T-cell (primary cell): ENCODE measurements at places on chromosomes 2 and 18.

- no peaks in the 10 kb centered on the region for H3K36me3 ChIP-seq
- no peak for DNase-seq
- H3K4me3 ChIP-seq = no peak overlapping the region
- H3K27me3 ChIP-seq = no peaks in the 10 kb centered on the region
- H3K27ac ChIP-seq = no peak overlapping the region
Measured at GRCh38 chr2:25528173-25528572, 145.2 kb downstream of the DTNB start.

DNA sequence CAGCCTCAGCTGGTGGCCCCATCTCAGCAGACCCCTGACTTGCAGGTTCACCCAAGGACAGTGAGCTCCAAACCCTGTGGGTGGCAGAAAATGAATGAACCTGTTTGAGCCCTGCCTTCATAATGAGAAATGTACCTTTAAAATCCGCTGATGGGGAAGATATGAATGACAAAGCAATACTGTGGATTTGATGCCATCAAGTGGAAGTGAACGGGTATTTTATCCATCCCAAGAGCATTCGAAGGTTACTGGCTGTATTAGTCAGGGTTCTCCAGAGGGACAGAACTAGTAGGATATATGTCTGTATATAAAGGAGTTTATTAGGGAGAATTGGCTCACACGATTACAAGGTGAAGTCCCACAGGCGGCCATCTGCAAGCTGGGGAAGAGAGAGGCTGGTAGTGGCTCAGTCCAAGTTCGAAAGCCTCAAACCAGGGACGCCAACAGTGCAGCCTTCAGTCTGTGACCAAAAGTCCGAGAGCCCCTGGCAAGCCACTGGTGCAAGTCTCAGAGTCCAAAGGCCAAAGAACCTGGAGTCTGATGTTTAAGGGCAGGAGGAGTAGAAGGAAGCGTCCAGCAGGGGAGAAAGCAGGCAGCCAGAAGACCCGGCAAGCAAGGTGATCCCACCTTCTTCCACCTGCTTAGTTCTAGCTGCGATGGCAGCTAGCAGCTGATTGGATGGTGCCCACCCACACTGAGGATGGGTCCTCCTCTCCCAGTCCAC is 32.1 kb downstream of the TOGARAM2 start:
- peaks cover 75% of the 10 kb centered on the region for H3K4me1 ChIP-seq
- no peaks in the 10 kb centered on the region for H3K36me3 ChIP-seq
- no peak overlapping the region for H3K4me3 ChIP-seq
- no peak for DNase-seq

- H3K36me3 ChIP-seq = no peaks in the 10 kb centered on the region
- no peak for DNase-seq
- no peaks in the 10 kb centered on the region for H3K4me1 ChIP-seq
- no peak overlapping the region for H3K4me3 ChIP-seq
- H3K27ac ChIP-seq = no peak overlapping the region
Measured at GRCh38 chr2:132489150-132489549, 72.5 kb downstream of the GPR39 start.

DNA sequence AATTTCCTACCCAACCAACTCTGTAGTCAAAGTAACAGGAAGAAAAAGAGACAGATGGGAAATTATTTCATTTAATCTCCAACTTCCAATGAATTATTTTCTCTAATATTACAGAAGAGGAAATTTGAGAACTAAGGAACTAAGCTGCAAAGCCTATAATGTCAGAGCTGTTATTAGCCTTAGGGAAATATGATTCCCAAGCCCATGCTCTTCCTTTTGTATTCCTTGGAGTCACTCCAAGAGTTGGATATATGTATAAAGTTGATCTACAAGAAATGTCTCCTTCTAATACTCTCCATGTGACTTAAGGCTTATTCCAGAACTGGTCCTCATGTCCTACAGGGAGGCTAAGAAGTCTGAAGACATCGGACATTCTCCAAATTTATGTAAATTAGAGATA is 31.6 kb upstream of the VWC2L start:
- H3K4me3 ChIP-seq = no peak overlapping the region
- no peak for DNase-seq
- no peaks in the 10 kb centered on the region for H3K27me3 ChIP-seq
- no peak overlapping the region for H3K27ac ChIP-seq
- no peaks in the 10 kb centered on the region for H3K4me1 ChIP-seq

DNA sequence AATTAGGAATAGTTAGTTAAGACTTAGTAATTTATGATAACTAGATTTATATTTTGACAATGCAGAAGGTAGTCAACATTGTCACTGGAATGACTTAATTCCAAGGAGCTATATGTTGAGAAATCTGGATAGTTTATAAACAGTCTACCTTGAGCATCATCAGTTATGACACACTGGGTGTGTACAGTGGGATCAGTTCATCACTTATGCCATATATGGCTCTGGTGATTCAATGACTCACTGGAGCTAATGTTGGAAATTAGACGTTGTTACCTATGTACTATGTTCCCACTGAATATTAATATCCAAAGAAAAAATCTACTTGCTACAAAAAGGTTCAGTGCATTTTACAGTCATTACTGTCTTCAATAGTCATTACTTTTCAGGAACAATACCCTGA is 34.0 kb upstream of the ITPRID2 start:
- H3K27ac ChIP-seq = no peak overlapping the region
- H3K27me3 ChIP-seq = no peaks in the 10 kb centered on the region
- no peaks in the 10 kb centered on the region for H3K36me3 ChIP-seq
- H3K4me3 ChIP-seq = no peak overlapping the region
- DNase-seq = no peak

- no peak overlapping the region for H3K27ac ChIP-seq
- no peak overlapping the region for H3K4me3 ChIP-seq
- H3K27me3 ChIP-seq = no peaks in the 10 kb centered on the region
- DNase-seq = peak; percentile 26
- no peaks in the 10 kb centered on the region for H3K36me3 ChIP-seq
Measured at GRCh38 chr18:22465859-22466457, 48.2 kb upstream of the CTAGE1 start.

GRCh38 chr2:136068581-136069227 is 49.2 kb downstream of the CXCR4 start:
- H3K36me3 ChIP-seq = no peaks in the 10 kb centered on the region
- H3K27me3 ChIP-seq = no peaks in the 10 kb centered on the region
- H3K4me3 ChIP-seq = no peak overlapping the region
- DNase-seq = no peak
- H3K27ac ChIP-seq = peak overlapping the region; percentile 3
- no peaks in the 10 kb centered on the region for H3K4me1 ChIP-seq

- no peaks in the 10 kb centered on the region for H3K36me3 ChIP-seq
- H3K27ac ChIP-seq = no peak overlapping the region
- no peak for DNase-seq
- no peaks in the 10 kb centered on the region for H3K4me1 ChIP-seq
- H3K27me3 ChIP-seq = peaks cover 3% of the 10 kb centered on the region
Measured at GRCh38 chr2:108069515-108070310, 83.4 kb downstream of the SLC5A7 start.

GRCh38 chr2:28387082-28387960 is 5.3 kb upstream of the FOSL2 start:
- no peak for DNase-seq
- H3K4me1 ChIP-seq = peaks cover 20% of the 10 kb centered on the region
- H3K36me3 ChIP-seq = no peaks in the 10 kb centered on the region

GRCh38 chr2:44715671-44716081 is 225.8 kb upstream of the SIX3 start:
- no peaks in the 10 kb centered on the region for H3K27me3 ChIP-seq
- no peaks in the 10 kb centered on the region for H3K4me1 ChIP-seq
- no peak overlapping the region for H3K4me3 ChIP-seq
- H3K36me3 ChIP-seq = no peaks in the 10 kb centered on the region
- no peak for DNase-seq
- no peak overlapping the region for H3K27ac ChIP-seq

DNA sequence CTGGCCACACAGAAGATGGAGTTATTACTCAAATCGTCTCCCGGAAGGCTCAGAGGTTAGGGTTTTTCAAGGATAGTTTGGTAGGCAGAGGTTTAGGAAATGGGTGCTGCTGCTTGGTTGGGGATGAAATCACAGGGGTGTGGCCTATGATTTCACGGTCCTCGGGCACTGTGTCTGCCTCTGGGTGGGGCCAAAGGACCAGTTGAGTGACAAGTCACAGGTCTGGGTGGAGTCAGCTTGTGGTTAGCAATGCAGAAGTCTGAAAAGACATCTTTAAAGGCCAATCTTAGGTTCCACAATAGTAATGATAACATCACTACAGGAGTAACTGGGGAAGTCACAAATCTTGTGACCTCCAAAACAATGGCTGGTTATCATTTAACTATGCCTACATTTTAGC is 387.8 kb downstream of the ZNF521 start:
- no peak for DNase-seq
- H3K27me3 ChIP-seq = no peaks in the 10 kb centered on the region

DNA sequence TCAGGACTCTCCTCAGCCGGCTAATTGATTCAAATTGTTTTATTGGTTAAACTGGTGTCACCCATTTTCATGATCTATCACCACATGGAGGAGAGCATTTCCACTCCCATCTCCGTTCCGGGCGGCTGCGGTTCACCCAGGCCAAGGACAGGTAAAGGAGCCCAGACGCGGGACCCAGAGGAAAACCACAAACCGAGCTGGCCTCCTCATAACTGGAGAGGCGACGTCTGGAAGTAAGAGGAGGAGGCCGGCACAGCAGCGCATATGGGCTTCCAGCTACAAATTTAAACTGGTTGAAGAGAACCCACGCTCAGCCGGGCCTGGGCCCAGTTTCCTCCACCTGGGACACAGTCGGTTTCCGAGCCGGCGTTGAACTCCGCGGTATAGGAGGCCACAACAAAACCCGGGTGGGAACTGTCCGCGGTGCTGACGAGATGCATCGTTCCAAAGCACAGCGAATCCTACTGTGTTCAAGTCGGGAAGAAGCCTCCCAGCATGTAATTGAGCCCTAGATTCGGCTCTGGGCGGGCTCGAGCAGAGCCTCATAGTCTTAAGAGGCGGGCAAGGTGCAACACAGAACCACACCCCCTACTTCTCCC is 3.0 kb upstream of the SKOR2 start:
- H3K4me3 ChIP-seq = no peak overlapping the region
- H3K36me3 ChIP-seq = no peaks in the 10 kb centered on the region
- peaks cover 12% of the 10 kb centered on the region for H3K27me3 ChIP-seq
- peaks cover 5% of the 10 kb centered on the region for H3K4me1 ChIP-seq

DNA sequence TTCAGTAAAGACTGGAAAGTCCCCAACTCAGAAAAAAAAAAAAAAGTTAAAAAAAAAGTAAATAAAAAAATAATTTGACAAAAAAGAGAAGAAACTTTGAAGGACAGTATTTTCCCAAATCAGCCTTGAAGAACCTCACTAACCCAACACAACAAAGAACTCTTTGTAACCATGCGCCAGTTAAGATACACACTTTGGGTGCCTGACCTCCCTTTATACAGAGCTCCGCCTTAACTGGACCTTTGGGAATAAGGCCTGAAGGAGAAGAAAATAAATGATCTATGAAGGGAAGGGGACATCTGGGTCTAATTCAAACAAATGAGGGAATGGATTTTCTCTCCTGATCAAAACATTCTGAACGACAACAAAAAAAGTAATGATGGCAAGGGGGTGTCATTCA is 2.2 kb upstream of the GFPT1 start:
- H3K36me3 ChIP-seq = no peaks in the 10 kb centered on the region
- H3K27me3 ChIP-seq = no peaks in the 10 kb centered on the region
- no peak overlapping the region for H3K4me3 ChIP-seq
- peaks cover 17% of the 10 kb centered on the region for H3K4me1 ChIP-seq
- no peak overlapping the region for H3K27ac ChIP-seq

- no peaks in the 10 kb centered on the region for H3K4me1 ChIP-seq
- no peak for DNase-seq
- H3K27me3 ChIP-seq = no peaks in the 10 kb centered on the region
- no peaks in the 10 kb centered on the region for H3K36me3 ChIP-seq
- H3K27ac ChIP-seq = no peak overlapping the region
- no peak overlapping the region for H3K4me3 ChIP-seq
Measured at GRCh38 chr18:463827-464541, 36.5 kb downstream of the COLEC12 start.

GRCh38 chr2:194765723-194766122 is 891.3 kb upstream of the SLC39A10 start:
- H3K27me3 ChIP-seq = no peaks in the 10 kb centered on the region
- no peak overlapping the region for H3K27ac ChIP-seq
- no peaks in the 10 kb centered on the region for H3K4me1 ChIP-seq

GRCh38 chr2:237090906-237091305 is 5.2 kb downstream of the COPS8 start:
- no peak for DNase-seq
- H3K27me3 ChIP-seq = no peaks in the 10 kb centered on the region
- H3K4me1 ChIP-seq = peaks cover 7% of the 10 kb centered on the region
- H3K36me3 ChIP-seq = peaks cover 45% of the 10 kb centered on the region

- peaks cover 36% of the 10 kb centered on the region for H3K27me3 ChIP-seq
- H3K4me1 ChIP-seq = no peaks in the 10 kb centered on the region
Measured at GRCh38 chr2:181675254-181675653, 5.1 kb downstream of the NEUROD1 start.

GRCh38 chr18:21826196-21826595 is 85.6 kb downstream of the MIB1 start:
- no peak overlapping the region for H3K27ac ChIP-seq
- no peaks in the 10 kb centered on the region for H3K27me3 ChIP-seq
- no peak overlapping the region for H3K4me3 ChIP-seq
- H3K36me3 ChIP-seq = no peaks in the 10 kb centered on the region

DNA sequence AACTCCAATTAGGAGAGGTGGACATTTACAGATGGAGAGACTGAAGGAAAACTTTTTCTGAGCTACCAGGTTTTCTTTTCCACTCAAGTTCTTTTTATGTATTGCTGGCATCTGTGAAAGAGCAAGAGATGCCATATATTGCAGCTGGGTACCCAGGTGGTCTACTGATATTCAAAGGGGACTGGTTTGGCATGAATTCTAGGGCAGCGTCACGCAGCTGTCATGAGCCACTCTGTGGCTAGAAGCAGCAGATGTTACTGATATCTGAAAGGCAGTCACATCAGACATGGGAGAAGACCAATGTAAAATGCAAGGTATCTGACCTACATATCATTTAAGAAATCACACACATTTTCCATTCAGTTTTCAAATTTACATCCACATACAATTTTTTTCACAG is 408.8 kb downstream of the GALNT13 start:
- no peaks in the 10 kb centered on the region for H3K4me1 ChIP-seq
- no peaks in the 10 kb centered on the region for H3K36me3 ChIP-seq

DNA sequence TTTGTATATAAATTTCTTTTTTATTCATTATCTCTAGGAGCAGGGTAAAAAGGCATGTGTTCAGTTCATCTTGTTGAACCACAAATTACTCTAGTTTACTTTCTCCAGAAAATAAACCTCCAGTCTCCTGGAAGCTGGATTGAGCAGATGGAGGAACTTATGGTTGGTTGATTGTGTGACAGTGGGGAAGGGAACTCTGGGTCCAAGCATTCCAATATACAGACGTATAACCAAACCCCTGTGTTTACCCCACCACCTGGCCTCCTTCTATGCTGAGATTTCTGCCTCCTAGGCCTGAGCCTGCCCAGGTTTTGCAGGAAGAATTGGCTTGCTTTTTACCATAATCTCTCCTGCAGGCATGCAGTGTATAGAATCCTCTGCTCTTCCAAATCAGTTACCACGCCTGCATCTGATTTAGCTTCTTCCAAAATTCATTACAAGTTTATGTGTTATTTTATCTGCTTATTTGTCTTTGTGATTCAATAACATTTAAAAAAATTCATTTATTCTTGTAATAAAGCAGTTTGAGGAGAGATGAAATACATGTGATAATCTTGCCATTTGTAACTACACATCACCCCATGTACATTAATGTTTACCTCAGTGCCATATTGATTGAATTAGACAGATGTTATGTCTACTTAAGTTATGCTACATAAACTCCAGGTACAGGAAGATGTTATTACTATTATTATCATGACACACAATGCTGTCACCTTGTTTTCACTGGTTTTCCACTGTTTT is 2.5 kb upstream of the RAB27B start:
- no peak for DNase-seq
- H3K4me3 ChIP-seq = no peak overlapping the region
- peaks cover 12% of the 10 kb centered on the region for H3K4me1 ChIP-seq
- no peaks in the 10 kb centered on the region for H3K36me3 ChIP-seq
- peaks cover 9% of the 10 kb centered on the region for H3K27me3 ChIP-seq

GRCh38 chr2:55056024-55056521 is 5.8 kb upstream of the RTN4 start:
- no peak for DNase-seq
- no peaks in the 10 kb centered on the region for H3K36me3 ChIP-seq
